Prostate gland (tissue), 2 donors: ENCODE measurements at places on chromosomes 1 and 21. TPM values are rescaled to one million over a fixed set of nuclear protein-coding genes. Genes with fewer than 3 reads are reported as not detected.

- no peaks in the 10 kb centered on the region for H3K4me1 ChIP-seq
- H3K27ac ChIP-seq, result no peak overlapping the region
- H3K36me3 ChIP-seq, result no peaks in the 10 kb centered on the region
- H3K4me3 ChIP-seq, result no peak overlapping the region
- DNase-seq, result no peak
These were observed 129.8 kb downstream of the PBX1 start for GRCh38 chr1:164688791-164689190.

Gene MRPL20
- 143 TPM for total RNA-seq

- H3K36me3 ChIP-seq, result no peaks in the 10 kb centered on the region
- no peaks in the 10 kb centered on the region for H3K4me1 ChIP-seq
- H3K4me3 ChIP-seq, result no peak overlapping the region
- no peak overlapping the region for H3K27ac ChIP-seq
- H3K27me3 ChIP-seq, result no peaks in the 10 kb centered on the region
These were observed 1423.9 kb upstream of the PRMT6 start for GRCh38 chr1:105632342-105633196.

Gene ECM1
- total RNA-seq, result 12.3 TPM

Gene S100A16
- total RNA-seq, result 165 TPM

Gene TPTE
- total RNA-seq, result 17.2 TPM

DNA sequence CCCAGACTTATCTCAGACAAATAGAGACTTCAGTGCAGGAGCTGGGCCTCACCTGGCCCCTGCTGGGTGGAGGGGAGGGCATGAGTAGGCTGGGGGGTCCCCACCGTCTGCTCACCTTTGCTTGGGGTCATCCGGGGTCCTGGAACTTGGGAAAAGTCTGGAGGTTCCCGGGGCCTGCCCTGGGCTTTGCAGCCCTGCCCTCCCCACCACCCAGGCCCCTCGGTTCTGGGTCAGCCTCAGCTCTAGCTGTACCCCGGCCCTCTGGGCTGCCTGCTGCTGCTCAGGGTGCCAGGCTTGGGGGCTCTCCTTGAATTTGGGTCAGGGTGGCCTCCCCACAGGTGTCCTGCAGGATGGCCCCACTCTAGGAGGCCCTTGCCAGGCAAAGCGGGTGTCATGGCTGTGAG lies 2.4 kb upstream of the TMEM52 start:
- H3K27me3 ChIP-seq, result no peaks in the 10 kb centered on the region
- H3K27ac ChIP-seq, result no peak overlapping the region
- no peak overlapping the region for H3K4me3 ChIP-seq
- no peak for DNase-seq

- no peak overlapping the region for H3K4me3 ChIP-seq
- DNase-seq, result no peak
- no peaks in the 10 kb centered on the region for H3K36me3 ChIP-seq
These were observed 34.3 kb upstream of the CREG1 start for GRCh38 chr1:167587872-167588271.

GRCh38 chr1:85889870-85890269 lies 181.6 kb upstream of the ZNHIT6 start:
- H3K27me3 ChIP-seq, result no peaks in the 10 kb centered on the region
- no peaks in the 10 kb centered on the region for H3K36me3 ChIP-seq
- no peak overlapping the region for H3K27ac ChIP-seq
- no peaks in the 10 kb centered on the region for H3K4me1 ChIP-seq

- no peak overlapping the region for H3K4me3 ChIP-seq
- no peaks in the 10 kb centered on the region for H3K27me3 ChIP-seq
- no peaks in the 10 kb centered on the region for H3K36me3 ChIP-seq
- no peak overlapping the region for H3K27ac ChIP-seq
These were observed 80.1 kb upstream of the KCNK2 start for GRCh38 chr1:215002471-215002870.

DNA sequence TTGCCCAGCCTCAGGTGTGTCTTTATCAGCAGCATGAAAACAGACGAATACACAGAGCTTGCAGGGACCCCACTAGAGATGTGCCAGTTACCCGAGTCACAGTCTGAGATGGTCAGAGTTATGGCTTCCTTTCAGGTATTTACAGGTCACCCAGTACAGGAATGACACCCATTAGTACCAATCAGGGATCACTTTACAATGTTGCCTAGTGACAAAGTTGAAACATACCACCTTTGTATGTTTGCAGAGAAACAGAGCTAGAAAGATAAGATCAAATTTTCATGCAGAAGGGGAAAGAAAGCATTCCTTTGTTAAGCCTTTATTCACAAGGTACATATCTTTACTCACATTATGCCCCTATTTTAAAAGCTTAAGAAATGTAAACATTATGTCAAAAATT lies 137.6 kb downstream of the RGS7 start:
- no peak for DNase-seq
- no peaks in the 10 kb centered on the region for H3K36me3 ChIP-seq
- H3K27me3 ChIP-seq, result no peaks in the 10 kb centered on the region
- H3K4me3 ChIP-seq, result no peak overlapping the region
- H3K27ac ChIP-seq, result no peak overlapping the region

DNA sequence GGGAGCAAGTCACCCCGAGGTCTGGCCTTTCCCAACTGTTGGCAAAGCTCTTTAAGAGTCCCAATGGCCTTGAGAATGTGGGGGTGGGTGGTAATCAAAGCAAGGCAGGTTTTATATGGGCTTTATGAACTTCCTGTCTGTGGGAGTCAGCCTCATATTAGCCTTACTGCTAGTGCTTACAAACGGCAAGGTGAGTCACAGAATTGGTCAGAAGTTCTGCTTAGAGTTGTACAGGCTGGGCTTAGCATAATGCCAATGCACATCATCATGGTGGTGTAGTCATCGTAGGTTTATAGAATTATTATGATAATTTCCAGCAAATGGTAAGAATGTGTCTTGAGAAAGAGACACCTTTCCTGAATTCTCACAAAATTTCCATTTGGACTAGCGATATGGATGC lies 192.7 kb upstream of the KIAA0040 start:
- no peaks in the 10 kb centered on the region for H3K27me3 ChIP-seq
- no peak overlapping the region for H3K4me3 ChIP-seq
- no peaks in the 10 kb centered on the region for H3K4me1 ChIP-seq
- no peak for DNase-seq
- no peak overlapping the region for H3K27ac ChIP-seq

DNA sequence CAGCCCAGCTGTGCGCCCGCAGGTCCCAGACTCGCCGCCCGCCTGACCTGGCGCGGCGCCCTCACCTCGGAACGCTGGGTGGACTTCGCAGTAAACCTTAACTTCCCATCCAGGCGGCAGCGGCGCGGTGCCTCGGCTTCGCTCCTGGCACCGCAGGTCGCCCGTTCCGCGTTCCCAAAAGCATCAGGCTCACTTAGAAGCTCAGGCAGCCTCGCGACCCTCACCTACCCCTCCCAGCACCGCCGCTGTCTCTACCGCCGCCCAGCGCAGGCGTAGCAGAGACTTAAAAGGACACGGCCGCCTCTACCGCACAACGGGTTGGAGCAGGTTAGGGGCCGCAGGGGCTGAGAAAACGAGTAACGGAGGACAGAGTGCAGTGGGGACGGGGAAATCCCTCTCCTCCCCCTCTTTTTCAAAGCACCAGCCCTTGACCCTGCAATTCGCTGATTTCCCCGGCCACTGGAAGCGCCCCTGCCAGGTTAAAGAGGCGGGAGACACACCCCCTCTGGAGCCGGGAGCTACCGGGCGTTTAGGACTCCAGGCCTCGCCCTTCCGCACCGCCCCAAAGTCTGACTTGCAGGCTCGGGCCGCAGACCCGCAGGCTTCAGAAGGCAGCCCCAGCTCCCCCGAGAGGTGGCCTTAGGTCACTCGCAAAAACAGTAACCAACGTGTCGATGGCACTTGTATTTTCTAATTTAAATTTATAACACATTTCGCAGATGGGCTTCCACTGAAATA lies 328.5 kb downstream of the FAM72C start:
- H3K27me3 ChIP-seq, result no peaks in the 10 kb centered on the region
- no peaks in the 10 kb centered on the region for H3K4me1 ChIP-seq
- H3K4me3 ChIP-seq, result no peak overlapping the region
- no peak for DNase-seq
- no peaks in the 10 kb centered on the region for H3K36me3 ChIP-seq
- no peak overlapping the region for H3K27ac ChIP-seq

Gene ATP1A4
- total RNA-seq, result 5.2 TPM

DNA sequence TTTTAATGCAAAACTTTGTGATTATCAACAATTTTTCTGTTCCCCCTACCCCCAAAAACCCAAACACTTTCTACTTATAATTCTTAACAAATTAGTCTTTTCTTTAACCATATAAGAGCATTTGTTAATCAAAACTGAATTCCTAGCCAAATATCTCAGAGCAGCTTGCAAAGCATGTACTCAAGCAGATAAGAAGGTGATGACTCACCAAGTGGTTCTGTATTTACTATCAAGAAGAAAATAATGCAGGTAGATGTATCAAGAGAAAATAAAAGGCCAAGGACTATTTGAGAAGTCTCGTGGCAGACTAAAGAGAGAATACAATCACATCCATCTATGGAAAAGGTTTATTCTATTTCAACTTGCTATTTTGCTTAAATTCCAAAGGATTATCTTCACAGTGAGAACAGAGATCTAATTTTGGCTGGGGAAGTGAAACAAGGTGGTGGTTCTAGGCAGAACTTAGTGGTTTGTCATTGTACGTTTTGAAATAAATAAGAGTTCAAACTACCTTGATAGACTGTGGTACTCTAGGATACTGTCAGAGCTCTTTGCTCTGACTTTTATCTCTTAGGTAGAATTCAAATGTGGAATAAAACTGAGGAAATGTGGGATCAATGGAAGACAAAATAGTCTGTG lies 94.7 kb upstream of the NRIP1 start:
- no peaks in the 10 kb centered on the region for H3K4me1 ChIP-seq
- no peaks in the 10 kb centered on the region for H3K36me3 ChIP-seq
- no peak overlapping the region for H3K27ac ChIP-seq
- H3K27me3 ChIP-seq, result no peaks in the 10 kb centered on the region
- DNase-seq, result no peak
- H3K4me3 ChIP-seq, result no peak overlapping the region

- no peak overlapping the region for H3K4me3 ChIP-seq
- H3K27me3 ChIP-seq, result no peaks in the 10 kb centered on the region
- H3K36me3 ChIP-seq, result no peaks in the 10 kb centered on the region
- H3K27ac ChIP-seq, result no peak overlapping the region
- DNase-seq, result no peak
These were observed 42.1 kb upstream of the HUNK start for GRCh38 chr21:31830701-31831100.

GRCh38 chr21:29193901-29194300 lies 63.5 kb downstream of the MAP3K7CL start:
- DNase-seq, result no peak
- no peaks in the 10 kb centered on the region for H3K27me3 ChIP-seq
- peaks cover 2% of the 10 kb centered on the region for H3K4me1 ChIP-seq
- H3K4me3 ChIP-seq, result no peak overlapping the region
- peak overlapping the region; percentile 16 for H3K27ac ChIP-seq

- DNase-seq, result no peak
- no peaks in the 10 kb centered on the region for H3K4me1 ChIP-seq
- H3K27me3 ChIP-seq, result no peaks in the 10 kb centered on the region
- H3K4me3 ChIP-seq, result no peak overlapping the region
These were observed 32.8 kb upstream of the SCMH1 start for GRCh38 chr1:41274752-41275545.

- no peaks in the 10 kb centered on the region for H3K27me3 ChIP-seq
- H3K4me3 ChIP-seq, result no peak overlapping the region
- H3K4me1 ChIP-seq, result no peaks in the 10 kb centered on the region
- no peak for DNase-seq
- H3K27ac ChIP-seq, result no peak overlapping the region
These were observed 135.6 kb downstream of the GPATCH2 start for GRCh38 chr1:217495249-217495648.

Gene SDHB
- total RNA-seq, result 113 TPM
